ENCODE measurements at places on chromosomes 12 and 14. TPM values are rescaled to one million over a fixed set of nuclear protein-coding genes. Genes with fewer than 3 reads are reported as not detected.

DNA sequence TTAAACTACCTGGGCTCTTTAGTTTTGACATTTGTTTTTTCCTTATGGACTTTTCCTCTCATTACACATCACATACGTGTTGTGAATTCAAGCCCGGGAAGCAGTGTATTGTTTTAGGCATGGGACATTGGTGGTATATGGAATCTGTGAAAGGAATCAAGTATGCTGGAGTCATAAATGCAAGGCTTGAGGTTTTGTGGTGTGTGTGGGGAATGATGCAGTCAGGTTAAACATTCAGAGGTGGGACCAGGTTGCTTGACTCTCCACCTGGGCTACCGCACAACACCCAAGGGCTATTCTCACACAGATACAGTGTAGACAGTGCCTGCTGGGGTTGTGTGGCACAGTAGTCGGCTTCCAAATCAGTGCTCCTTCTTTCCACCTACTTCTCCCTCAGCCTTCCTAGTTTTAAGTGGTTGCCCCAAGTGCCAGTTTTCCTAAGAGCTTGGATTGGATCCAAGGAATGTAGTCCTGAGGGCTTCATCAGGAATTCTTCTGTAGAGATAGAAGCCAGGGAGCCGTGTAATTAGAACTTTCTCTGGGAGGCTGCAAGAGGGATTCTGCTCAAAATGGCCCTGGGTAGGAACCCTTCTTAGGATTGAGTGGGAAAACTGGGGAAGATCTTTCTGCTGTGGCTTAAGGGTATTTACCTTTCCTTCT, 243.7 kb downstream of the C12orf75 start:
- DNase-seq, result no peak
- H3K4me3 ChIP-seq, result no peak overlapping the region
- no peak overlapping the region for H3K27ac ChIP-seq
- H3K4me1 ChIP-seq, result no peaks in the 10 kb centered on the region

- H3K27me3 ChIP-seq, result no peaks in the 10 kb centered on the region
- H3K36me3 ChIP-seq, result no peaks in the 10 kb centered on the region
- DNase-seq, result no peak
Observed at GRCh38 chr14:64860039-64860438, 19.7 kb downstream of the SPTB start.

GRCh38 chr12:53048033-53048779, 1.7 kb upstream of the TNS2 start:
- DNase-seq, result peak; percentile 35
- H3K27ac ChIP-seq, result peak overlapping the region; percentile 38
- H3K4me1 ChIP-seq, result peaks cover 13% of the 10 kb centered on the region
- H3K27me3 ChIP-seq, result peaks cover 2% of the 10 kb centered on the region

DNA sequence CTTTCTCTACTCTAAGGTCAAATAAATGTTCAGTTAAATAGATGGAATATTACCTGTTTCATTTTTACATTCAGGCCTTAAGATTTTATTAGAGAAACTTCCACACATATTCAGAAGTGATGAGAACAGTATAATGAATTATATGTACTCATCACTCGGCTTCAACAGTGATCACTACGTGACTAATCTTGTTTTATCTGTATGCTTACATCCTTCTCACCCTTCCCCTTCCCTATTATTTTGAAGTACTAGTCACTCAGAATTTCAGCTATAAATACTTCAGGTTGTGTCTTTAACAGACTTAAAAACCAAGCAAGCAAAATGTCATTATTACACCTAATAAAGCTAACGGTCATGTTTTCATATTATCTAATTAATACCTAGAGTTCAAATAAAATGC, 34.9 kb downstream of the ETV6 start:
- H3K27ac ChIP-seq, result no peak overlapping the region
- H3K27me3 ChIP-seq, result no peaks in the 10 kb centered on the region
- DNase-seq, result no peak
- H3K4me3 ChIP-seq, result no peak overlapping the region
- peaks cover 3% of the 10 kb centered on the region for H3K36me3 ChIP-seq

DNA sequence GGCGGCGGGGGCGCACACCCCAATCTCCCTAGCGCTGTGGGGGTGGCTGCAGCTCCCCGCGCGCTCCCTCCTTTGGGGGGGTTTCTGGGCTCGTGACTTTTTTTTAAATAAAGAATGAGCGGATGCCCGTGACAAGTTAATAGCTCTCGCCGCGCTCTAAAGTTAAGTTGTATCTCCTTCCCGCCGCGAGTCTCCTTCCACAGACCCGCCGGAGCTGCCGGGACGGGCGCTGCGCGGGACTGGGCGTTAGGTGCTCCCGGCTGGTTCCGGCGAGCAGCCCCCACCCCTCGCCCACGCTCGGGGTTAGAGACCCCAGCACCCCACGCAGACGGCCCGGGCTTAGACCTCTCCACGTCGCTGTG, 82.6 kb upstream of the HMGA2 start:
- no peaks in the 10 kb centered on the region for H3K36me3 ChIP-seq
- no peak overlapping the region for H3K27ac ChIP-seq
- peak; percentile 4 for DNase-seq

DNA sequence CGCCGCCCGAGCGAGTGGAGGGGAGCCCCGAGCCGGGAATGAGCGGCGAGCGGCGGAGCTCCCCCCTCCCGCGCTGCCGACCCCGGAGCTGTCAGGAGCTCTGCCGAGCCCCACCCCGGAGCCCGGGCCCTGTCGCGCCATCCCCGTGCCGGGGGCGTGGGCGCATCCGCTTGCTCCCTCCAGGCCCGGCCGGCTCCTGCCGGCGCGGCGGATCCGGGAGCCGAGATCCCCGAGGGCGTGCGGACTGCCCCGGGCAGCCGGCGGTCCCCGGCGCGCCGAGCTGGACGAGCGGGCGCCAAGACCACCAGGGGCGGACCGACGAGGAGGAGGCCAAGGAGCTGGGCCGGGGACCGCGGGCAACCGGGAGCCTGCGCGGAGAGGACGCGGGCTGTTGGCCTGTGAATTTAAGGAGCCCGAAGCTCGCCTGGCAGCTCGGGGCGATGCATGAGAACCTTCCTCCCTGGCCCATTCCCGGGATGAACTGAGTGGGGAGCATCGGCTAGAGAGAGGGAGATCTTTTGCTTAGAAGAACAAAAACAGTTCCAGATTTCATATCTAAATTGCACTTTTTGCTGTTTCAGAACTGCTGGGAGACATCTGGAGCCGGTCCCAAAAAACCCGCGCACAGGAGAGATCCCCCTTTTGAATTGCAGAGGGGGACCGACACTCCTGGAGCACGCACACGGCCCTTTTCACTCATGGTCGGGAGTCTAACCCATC, 2.0 kb downstream of the PTHLH start:
- DNase-seq, result no peak
- no peak overlapping the region for H3K4me3 ChIP-seq
- no peak overlapping the region for H3K27ac ChIP-seq
- peaks cover 24% of the 10 kb centered on the region for H3K4me1 ChIP-seq
- peaks cover 58% of the 10 kb centered on the region for H3K27me3 ChIP-seq
- no peaks in the 10 kb centered on the region for H3K36me3 ChIP-seq

GRCh38 chr12:75724928-75725312, 213.5 kb upstream of the KRR1 start:
- no peaks in the 10 kb centered on the region for H3K27me3 ChIP-seq
- no peak for DNase-seq
- no peaks in the 10 kb centered on the region for H3K36me3 ChIP-seq
- H3K27ac ChIP-seq, result no peak overlapping the region
- H3K4me1 ChIP-seq, result no peaks in the 10 kb centered on the region

GRCh38 chr14:103028161-103028767, 29.1 kb downstream of the CDC42BPB start:
- H3K36me3 ChIP-seq, result no peaks in the 10 kb centered on the region
- H3K4me1 ChIP-seq, result peaks cover 9% of the 10 kb centered on the region
- no peaks in the 10 kb centered on the region for H3K27me3 ChIP-seq
- no peak overlapping the region for H3K4me3 ChIP-seq

GRCh38 chr12:130559806-130560205, 156.3 kb downstream of the RIMBP2 start:
- no peak for DNase-seq
- no peak overlapping the region for H3K4me3 ChIP-seq
- H3K27ac ChIP-seq, result no peak overlapping the region
- no peaks in the 10 kb centered on the region for H3K4me1 ChIP-seq
- no peaks in the 10 kb centered on the region for H3K36me3 ChIP-seq
- no peaks in the 10 kb centered on the region for H3K27me3 ChIP-seq

GRCh38 chr14:97791906-97792305, 994.7 kb downstream of the VRK1 start:
- H3K4me1 ChIP-seq, result no peaks in the 10 kb centered on the region
- no peak for DNase-seq
- H3K36me3 ChIP-seq, result no peaks in the 10 kb centered on the region
- no peak overlapping the region for H3K27ac ChIP-seq
- H3K27me3 ChIP-seq, result no peaks in the 10 kb centered on the region

- no peaks in the 10 kb centered on the region for H3K36me3 ChIP-seq
- no peak overlapping the region for H3K4me3 ChIP-seq
- no peak for DNase-seq
- no peak overlapping the region for H3K27ac ChIP-seq
- H3K27me3 ChIP-seq, result no peaks in the 10 kb centered on the region
Observed at GRCh38 chr12:25840678-25841465, 117.6 kb upstream of the RASSF8 start.

DNA sequence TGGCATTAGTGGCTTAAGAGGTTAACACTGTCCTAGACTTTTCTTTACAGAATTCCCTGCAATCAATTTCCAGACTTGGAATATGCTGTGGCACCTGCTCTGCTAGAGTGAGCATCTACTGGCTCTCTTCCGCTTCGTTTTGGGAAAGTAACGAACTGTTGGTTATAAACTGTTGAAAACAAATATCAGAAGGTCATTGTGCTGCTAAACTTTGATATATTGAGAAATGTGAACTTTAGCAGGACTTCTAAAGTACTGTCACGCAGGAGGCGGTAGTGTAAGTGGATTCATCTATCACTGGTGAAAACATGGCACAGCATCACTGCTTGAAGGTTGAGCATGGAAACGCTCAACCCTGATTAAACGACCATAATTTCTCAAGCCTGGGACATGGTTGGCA, 348.9 kb downstream of the FLRT2 start:
- no peaks in the 10 kb centered on the region for H3K36me3 ChIP-seq
- no peaks in the 10 kb centered on the region for H3K4me1 ChIP-seq
- DNase-seq, result no peak
- no peak overlapping the region for H3K4me3 ChIP-seq
- H3K27ac ChIP-seq, result no peak overlapping the region

DNA sequence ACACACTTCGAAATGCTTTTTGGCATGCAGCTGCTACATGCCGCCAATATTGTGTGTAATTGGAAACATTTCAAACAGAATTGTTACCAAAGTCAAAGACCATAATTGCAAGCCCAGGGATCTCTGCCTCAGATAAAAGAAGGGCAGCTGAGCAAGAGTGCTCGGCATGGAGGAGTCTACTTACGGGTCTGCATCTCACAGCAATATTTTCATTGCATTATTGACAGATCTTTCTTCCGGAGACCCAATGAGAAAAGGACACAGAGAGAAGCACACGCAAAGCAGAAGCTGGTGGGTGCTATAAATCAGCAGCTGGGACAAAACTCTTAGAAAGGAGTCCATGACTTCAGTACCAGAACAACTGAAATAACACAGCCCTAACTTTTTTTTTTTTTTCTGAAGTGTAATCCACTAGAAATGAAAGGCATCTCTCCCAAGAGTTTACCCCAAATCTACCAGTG, 4.9 kb downstream of the PRICKLE1 start:
- H3K27me3 ChIP-seq, result peaks cover 26% of the 10 kb centered on the region
- DNase-seq, result no peak

Gene RNFT2
- 5.2 TPM for polyA plus RNA-seq

Gene PRR4
- polyA plus RNA-seq, result 1.8 TPM

Gene YEATS4
- polyA plus RNA-seq, result 17.7 TPM

Gene LRRC9
- not detected for polyA plus RNA-seq

Gene PPP4R4
- polyA plus RNA-seq, result 0.03 TPM

Gene MYO1H
- not detected for polyA plus RNA-seq

Measured in B cell (primary cell).